ENCODE measurements at places on chromosomes 13 and 19.

DNA sequence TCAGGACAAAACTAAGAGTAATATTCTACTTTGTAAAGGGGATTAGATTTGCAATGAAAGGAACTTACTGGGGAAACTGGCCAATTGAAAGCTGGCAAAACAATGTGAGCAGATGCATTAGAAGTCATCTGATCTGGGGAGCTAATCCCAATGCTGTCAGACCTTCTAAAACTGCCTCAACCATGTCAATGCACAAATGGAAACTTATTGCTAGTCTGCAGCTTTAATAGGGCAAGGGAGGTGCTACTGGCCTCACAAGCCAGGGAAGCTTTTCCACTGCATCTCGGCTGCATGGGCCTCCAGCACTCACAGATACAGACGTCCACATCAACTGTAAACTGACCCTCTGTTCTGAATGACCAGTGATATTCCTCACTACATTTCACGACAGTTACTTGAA lies 154.2 kb downstream of the LHFPL6 start:
- no peak for DNase-seq

GRCh38 chr13:57558051-57558467 lies 73.5 kb upstream of the PCDH17 start:
- no peak for DNase-seq

- no peak for DNase-seq
Observed at GRCh38 chr19:543910-544608, at the start of gene GZMM. TSS of gene GZMM (plus strand) at chr19:544053. CDS start at chr19:544072, 19 bp downstream.

- DNase-seq: no peak
Observed at GRCh38 chr13:95741584-95742563, 64.9 kb downstream of the DNAJC3 start.

DNA sequence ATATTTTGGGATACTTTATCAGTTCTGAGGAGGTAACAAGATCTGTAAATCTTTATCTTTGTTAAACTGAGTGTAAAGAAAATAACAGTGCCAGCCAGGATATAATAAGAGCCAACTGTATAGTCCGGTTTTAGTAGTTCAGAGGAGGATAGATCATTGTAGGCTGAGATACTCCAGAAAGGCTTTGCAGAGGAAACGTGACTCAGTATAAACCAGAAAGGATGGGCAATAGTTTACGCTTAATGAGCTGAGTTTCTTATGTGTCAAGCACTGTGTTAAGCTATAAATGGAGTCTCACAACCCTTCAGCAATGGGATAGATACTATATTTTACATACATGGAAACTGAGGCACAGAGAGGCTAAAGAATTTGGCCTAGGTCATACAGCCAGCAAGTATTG lies 3.8 kb downstream of the RFXAP start:
- no peak for DNase-seq

DNA sequence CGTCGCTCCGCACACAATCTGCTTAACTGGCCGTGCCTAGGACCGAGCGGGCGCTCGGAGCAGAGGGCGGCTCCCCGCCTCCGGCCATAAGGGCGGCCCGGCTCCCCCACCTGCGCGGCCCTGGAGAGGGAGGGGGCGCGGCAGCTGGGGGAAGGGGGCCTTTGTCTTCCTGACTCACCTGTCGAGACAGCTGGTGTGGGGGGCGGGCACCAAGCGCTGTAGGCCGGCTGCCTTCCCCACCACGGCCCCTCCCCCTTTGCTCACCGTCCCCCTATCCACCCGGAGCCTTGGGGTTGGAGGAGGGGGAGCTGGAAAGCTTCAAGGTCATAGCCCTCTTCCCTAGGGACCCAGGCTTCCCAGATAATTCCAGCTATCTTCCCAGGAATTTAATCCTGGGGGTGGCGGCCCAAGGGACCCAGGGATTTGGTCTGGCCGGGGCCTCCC lies 1.2 kb downstream of the VASP start:
- no peak for DNase-seq

- no peak for DNase-seq
Observed at GRCh38 chr19:29370276-29370675, 155.5 kb upstream of the VSTM2B start.

GRCh38 chr13:48142436-48142835 lies 47.5 kb upstream of the MED4 start:
- no peak for DNase-seq

GRCh38 chr19:16626796-16627192 lies 1.2 kb downstream of the MED26 start:
- no peak for DNase-seq

- no peak for DNase-seq
Observed at GRCh38 chr13:34247596-34247995, 429.6 kb downstream of the RFC3 start.

DNA sequence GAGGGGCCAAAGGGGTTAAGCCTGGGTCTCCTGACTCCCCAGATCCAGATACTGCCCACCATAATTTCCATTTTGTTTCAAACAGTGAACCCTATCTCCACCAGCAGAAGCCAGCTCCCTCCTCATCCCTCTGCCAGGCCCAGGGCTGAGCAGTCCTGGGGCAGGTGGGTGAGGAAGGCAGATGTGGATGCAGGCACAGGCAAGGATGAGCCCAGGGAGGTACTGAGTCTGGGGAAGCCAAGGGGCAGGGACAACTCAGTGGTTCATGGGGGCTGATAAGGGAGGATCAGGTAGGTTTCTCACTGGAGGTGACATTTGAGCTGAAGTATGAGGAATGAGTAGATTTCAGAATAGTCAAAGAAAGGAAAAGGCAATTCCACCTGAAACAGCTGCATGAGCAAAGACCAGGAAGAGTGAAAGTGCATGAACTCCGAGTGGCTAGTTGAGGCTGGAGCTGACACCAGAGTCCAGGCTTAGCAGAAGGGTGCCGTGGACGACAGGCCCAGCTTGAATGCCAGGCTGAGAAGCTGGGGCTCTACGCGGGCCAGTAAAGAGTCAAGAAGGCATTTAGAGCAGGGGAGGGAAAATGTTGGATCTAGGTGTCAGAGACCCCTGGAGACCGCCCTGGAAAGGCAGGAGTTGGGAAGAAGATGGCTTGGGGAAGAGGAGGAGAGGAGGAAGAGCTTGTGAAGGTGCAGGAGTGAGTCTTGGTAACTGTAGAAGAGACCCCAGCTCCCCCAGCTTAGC lies 10.3 kb downstream of the CIC start:
- no peak for DNase-seq

DNA sequence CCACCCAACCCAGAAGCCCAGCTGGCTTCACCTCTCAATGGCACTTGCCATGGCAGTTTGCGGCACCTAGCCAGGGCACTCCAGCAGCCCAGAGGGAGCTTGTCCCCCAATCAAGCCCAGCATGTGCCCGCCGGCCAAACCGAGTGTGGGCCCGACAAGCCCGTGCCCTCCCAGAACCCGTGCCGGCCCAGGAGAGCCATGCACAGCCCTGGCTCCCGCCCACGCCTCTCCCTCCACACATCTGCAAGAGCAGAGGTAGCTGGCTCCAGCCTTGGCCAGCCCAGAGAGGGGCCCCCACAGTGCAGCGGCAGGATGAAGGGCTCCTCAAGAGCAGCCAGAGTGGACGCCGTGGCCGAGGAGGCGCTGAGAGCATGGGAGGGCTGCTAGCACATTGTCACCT lies 2278.0 kb upstream of the PCDH20 start:
- no peak for DNase-seq

DNA sequence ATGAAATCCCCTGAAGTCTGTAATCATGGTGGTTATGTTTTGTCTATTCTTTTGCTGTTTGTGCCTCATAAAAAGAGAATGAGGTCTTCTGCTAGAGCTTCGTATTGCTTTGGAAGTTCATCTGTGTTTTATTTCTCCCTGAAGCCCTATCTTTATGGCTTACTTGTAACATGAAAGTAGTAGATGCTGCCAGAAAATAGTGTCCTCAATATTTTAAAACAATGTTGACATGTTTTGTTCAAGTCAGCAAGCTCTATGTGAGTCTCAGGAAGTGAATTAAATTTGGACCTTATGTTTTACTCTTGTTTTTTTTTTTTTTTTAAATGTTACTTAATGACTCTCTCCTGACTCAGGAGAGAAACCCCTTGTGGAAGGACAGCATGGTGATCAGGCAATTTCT lies 130.5 kb downstream of the B3GLCT start:
- no peak for DNase-seq

DNA sequence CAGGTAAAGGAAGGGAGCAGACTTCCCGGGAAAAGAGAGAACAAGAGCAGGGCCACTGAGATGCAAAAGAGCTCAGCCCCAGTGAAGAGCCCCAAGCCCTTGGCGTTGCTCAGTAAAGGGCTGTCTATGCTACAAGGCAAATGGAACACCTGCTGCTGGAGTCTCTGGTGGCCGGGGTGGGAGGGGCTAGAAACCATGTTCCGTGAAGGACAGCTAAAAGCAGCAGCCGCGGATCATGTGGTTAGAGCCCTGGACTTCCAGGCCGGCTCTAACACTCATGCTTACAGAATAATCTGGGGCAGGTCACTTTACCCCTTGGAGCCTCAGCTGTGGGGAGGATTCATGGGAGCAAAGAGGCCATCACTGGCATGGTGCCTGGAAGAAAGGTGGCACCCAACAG lies 17.8 kb downstream of the POU2F2 start:
- no peak for DNase-seq

- no peak for DNase-seq
Observed at GRCh38 chr13:110105136-110105535, 201.8 kb downstream of the COL4A1 start.

GRCh38 chr13:30565658-30566057 lies 52.1 kb upstream of the USPL1 start:
- no peak for DNase-seq

- no peak for DNase-seq
Observed at GRCh38 chr19:33220115-33220514, 5.5 kb downstream of the SLC7A10 start.

DNA sequence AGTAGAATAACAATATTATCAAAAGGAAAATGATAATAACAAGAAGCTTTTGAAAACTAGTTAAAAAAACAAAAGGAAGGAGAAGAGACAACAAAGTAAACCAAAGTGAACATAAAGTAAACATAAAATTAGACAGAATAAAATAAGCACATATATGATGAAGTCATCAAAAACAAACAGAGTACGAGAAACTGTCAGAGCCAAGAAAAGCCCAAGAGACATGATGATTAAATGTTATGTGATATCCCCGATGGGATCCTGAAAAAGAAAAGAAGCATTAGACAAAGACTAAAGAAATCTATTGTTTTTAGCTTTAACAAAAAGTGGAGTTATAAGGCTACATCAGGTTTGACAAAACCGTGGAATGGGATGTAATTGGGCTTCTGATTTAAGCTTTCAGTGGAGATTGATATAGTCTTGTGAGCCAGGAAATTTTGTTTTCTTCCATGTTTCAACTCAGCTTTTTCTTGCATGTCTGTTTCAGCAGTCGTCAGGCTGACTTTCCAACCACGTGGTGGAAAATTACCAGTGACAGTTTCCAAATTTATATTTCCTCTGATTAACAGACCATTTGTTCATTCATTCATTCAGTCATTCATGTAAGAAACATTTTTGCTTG lies 64.9 kb downstream of the KL start:
- no peak for DNase-seq

DNA sequence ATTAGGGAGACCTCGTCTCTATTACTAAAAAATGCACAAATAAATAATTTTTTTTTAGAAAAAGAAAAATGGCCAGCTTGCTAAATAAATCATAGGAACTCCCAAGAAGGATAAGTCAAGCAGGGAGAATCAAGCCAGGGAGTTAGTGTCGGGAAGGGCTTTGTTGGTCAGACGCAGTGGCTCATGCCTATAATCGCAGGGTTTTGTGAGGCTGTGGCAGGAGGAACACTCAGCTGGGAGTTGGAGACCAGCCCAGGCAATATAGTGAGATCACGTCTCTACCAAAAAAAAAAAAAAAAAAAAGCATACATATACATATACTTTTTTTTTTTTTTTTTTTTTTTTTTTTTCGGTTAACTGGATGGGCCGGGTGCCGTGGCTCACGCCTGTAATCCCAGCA lies 9.0 kb downstream of the NACC1 start:
- DNase-seq: no peak

- no peak for DNase-seq
Observed at GRCh38 chr19:48253999-48254398, 1.7 kb downstream of the CARD8 start.

- DNase-seq: no peak
Observed at GRCh38 chr13:54373211-54373610, 1344.6 kb downstream of the OLFM4 start.

DNA sequence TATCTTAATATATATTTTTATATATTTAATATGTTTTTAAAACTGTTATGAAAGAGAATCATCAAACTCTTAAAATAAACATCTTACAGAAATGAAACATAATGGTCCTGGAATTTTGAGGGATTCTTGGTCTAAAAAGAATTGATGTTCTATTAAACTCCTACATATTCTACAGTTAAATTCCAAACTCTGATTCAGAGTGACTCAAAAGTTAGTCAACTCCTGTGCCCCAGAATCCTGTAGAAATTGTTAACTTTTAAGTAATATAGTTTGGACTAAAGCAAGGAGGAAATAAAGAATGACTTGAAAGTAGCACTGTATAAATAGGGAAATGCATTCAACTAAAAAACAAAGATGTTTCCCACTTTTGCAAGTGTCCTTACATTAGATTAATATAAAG lies 47.7 kb downstream of the FNDC3A start:
- peak; percentile 42 for DNase-seq

Data from AG04449 (cell line).